ENCODE measurements at places on chromosomes 3 and 15.

DNA sequence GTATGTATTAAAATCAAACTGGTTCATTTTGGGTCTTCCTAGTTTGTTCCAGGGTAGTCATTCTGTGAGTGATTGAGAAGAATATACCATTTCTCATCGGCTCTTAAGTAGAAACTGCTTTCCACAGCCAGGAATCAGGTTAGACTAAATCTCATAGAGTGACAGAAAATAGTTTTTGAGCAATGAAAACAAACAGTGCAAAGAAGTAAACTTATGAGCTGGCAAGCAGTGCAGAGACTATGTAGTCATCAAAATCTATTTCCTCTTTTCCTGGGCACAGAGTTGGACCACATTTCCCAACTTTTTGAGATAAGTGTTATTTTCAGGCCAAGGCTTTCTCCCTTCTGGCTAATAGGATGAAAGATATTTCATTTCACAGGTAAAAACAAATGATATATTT lies 66.5 kb downstream of the UBE3A start:
- DNase-seq = peak; percentile 66

DNA sequence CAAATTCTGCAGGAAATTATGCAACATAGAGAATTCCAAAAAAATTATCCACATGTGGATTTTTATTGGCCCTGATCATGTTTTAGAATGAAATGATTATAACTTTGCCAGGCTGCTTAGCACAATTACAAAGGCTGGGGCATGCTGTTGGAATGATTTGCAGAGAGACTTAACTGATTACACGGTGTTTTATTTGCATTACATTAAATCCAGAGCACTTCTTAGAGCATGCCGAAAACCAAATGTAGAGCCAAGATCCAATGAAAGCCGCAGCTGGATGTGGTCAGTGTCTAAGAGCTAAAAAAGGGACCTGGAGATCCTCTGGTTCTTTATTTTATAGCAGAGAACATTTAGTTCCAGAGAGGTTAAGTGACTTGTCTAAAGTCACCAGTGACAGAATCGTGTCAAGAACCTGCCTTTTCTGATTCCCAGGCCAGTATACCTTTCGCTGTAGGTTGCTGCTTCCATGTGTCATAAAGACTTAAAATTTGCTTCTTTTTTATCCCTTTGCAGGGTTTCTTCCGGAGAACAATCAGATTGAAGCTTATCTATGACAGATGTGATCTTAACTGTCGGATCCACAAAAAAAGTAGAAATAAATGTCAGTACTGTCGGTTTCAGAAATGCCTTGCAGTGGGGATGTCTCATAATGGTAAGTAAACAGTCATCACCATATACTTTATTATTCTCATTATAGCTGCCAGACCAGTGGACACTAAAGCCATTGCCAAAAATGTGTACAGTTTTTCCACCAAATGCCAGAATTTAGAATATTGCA lies 92.0 kb upstream of the TSEN2 start:
- no peak for DNase-seq

DNA sequence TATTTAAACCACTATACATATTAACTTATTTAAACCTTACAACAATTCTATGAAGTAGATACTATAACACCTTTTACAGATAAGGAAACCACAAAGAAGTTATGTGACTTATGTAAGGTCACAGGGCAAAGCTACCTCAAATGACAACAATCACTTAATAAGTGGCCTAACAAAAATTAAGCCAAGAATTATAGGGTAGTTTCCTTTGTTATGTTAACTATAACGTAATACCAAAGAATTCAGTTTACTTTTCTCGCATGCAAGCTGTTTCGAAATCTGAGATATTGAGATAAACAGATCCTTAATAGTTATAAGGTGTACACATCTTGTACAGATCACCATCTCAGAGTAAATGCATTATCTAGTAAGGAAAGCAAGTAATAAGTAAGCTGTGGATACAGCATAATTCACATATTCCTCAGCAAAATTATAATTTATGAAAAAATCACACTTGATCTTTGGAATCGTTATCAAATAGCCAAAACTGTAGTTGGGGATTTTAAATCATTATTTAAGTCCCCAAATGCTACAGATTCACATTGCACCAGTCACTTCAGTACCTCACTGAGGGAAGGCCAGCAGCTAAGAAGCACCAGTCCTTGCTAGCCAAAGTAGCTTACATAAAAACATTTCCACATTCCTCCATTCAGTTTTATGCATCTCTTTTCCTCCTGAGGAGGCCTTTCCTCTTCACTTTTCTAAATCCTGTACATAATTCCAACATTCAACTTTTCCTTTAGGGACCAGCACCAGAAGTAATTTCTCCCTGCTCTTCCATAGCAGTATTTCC lies 226.8 kb downstream of the TBC1D5 start:
- peak; percentile 23 for DNase-seq

DNA sequence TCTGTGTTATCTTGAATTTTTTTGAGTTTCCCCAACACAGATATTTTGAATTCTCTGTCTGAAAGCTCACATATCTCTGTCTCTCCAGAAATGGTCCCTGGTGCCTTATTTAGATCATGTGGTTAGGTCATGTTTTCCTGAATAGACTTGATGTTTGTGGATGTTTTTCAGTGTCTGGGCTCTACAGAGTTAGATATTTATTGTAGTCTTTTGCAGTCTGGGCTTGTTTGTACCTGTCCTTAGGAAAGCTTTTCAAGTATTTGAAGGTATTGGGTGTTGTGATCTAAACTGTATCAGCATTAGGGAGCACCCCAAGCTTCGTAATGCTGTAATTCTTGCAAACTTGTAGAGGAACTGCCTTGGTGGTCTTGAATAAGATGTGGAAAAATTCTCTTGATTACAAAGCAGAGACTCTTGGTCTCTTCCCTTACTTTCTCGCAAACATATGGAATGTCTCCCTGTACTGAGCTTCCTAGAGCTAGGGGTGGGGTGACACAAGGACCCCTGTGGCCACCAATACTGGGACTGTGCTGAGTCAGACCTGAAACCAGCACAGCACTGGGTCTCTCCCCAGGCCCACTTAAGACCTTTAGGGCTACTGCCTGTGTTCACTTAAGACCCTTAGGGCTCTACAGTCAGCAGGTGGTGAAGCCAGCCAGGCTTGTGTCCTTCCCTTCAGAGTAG lies 26.5 kb downstream of the TM4SF18 start:
- DNase-seq = no peak

GRCh38 chr15:70753101-70753829 lies 10.1 kb downstream of the UACA start:
- no peak for DNase-seq

GRCh38 chr3:182597621-182598041 lies 195.7 kb upstream of the ATP11B start:
- peak; percentile 1 for DNase-seq

DNA sequence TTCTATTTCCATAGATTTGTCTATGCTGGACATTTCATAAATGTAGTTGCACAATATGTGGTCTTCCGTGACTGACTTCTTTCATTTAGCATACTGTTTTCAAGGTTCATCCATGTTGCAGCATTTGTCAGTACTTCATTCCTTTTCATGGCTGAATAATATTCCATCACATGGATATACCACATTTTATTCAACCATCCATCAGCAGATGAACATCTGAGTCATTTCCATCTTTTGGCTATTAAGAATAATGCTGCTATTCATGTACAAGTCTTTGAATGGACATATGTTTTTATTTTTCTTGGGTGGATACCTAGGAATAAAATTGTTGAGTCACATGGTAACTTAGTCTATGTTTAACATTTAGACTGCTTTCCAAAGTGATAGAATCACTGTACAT lies 99.3 kb upstream of the RAD18 start:
- no peak for DNase-seq

DNA sequence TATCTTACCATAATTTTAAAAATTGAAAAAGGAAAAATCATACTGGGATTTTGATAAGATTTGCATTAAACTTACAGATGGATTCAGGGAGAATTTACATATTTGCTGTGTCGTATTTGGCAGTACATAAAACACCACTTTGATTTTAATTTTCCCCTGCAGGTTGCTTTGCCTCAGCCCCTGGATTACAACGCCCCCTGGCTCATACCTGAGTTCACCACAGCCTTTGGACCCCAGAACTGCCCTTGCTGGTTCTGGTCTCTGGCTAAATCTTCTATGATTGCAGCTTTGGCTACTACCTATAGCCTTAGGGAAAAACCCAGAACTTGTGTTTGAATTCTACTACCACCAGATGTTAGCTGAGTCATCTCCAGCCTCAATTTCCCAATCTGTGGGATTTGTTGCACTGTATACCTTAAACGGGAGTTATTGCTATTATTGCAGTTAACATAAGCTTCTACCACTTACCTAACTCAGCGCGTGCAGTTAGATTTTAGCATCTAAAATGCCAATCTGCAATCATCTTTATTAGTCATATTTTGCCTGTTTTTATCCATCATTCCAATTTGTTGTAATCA lies 315.7 kb upstream of the GADL1 start:
- DNase-seq = no peak

DNA sequence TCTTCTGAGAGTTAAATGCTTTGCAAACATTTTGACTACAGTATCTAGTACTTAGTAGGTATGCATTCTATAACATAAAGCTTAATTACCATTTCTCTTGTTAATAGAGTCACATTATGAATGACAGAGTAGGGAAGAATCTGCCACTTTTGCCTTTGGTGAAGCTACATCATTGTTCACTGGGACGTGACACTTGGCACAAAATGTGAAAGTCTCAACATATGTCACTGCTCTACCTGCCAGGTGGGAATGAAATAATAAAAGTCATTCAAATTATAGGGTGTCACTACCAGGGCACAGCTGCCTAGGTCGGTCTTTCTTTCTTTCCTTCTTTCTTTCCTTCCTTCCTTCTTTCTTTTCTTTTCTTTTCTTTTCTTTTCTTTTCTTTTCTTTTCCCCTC lies 17.6 kb downstream of the GPR87 start:
- DNase-seq = no peak

DNA sequence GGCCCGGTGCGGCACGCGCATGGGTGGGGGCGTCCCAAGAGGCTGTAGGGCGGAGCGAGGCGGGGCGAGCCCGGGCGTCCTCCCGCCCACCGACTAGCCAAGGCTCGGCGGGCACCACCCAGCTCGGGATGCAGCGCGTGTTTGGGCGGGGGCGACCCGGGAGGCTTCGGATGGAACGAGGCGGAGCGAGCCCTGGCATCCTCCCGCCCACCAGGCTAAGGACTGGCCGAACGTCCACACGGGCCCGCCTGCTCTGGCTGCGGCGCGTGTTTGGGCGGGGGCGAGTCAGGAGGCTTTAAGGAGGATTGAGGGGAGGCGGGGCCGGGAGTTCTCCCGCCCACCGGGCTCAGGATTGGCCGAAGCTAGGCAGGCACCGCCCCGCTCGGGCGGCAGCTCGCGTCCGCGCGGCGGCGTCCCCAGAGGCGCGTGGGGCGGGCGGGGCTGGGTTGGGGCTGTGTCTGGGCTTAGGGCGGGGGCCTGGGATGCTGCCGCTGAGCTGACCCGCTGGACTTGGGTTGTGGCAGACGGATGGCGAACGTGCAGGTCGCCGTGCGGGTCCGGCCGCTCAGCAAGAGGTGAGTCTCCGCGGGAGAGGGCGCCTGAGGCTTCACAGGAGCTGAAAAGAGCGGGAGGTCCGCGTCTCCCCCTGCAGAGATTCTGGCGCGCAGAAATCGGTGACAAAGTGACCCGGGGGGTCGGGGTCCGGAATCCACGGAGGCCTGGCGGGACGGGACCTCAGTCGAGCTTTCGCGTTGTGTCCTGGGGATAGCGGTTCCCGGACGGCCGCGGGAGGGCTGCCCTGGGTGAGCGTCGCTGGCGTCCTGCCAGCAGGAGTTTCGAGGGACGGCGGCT lies at the start of gene STARD9:
TSS of gene STARD9 (plus strand) at position 419 of the 852 bp plus-strand sequence. CDS start at position 529, 110 bp downstream.
- DNase-seq = peak; percentile 99

DNA sequence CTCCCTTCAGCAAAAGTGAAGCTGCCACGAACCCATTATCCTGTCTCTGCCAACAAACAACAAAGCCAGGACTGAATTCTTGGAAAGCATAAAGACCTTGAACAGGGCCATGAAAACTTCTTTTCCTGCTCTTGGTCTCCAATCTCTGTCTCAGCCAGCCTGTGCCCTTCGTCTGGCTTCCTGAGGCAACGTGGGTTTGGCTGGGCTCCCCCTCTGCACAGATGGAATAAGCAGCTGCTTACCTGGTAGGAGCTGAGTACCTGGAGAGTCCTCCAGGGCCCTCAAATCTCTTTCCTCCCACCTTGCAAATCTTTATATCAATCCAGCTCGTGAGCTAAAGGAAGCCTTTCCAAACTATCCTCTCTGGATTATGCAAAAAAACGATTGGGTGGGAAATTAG lies 97.6 kb upstream of the PSMD6 start:
- DNase-seq = no peak

- DNase-seq = peak; percentile 93
Measured at GRCh38 chr3:111338059-111338698, 203.8 kb upstream of the CD96 start.

DNA sequence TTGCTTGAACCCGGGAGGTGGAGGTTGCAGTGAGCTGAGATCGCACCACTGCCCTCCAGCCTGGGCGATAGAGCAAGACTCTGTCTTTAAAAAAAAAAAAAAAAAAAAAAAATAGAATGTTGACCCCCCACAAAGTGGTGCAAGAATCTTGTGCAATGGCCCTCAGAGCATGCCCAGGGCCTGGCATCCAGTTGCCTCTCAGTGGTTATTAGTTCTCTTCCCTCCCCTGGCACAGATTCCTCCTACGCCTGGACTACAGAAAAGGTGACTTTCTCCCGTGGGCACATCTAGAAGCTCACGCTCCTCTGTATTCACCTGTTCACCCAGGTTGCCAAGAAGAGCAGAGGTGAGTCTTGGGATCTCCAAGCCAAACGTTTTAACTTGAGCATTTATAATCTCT lies 36.7 kb downstream of the ACSBG1 start:
- no peak for DNase-seq

- no peak for DNase-seq
Measured at GRCh38 chr3:126051234-126051633, 32.7 kb downstream of the SLC41A3 start.

- DNase-seq = no peak
Measured at GRCh38 chr15:70615435-70616310, 147.7 kb downstream of the UACA start.

DNA sequence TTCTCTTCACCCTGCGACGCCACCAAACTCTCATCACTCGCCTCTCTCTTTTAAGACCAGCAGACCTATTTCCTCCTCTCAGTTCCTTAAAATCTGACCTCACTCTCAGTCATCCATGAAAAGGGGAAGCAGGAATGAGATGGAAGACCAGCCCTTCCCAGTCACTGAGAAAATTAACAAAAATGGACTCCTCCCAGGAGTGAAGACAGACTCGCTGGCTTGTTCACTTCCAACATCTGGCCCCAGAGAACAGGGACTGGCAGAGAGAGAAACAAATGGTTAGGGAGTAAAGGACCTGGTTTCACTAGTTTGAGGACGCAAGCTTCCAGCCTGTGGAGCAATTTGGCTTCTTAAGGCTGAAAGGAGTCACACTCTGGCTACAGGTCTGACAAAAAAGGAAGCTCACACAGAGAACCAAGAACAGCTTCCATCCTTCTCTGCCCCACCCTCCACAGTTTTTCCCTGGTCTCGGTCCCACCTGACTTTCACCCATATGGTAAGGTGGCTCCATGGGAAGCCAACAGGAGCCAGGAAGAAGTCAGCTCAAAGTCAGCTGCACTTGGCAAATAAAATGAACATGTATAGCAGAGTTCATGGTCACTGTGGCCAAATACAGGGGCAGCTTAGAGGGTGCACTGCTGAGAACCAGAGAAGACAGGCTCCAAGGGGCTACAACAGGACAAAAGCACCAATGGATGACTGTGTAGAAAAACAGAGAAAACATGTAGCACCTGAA lies 57.2 kb downstream of the ITGB5 start:
- DNase-seq = no peak

- DNase-seq = peak; percentile 87
Measured at GRCh38 chr3:171142985-171143384, 116.5 kb upstream of the SLC2A2 start.

GRCh38 chr15:52349052-52349700 lies 53.6 kb upstream of the MYO5C start:
- DNase-seq = peak; percentile 61

- DNase-seq = no peak
Measured at GRCh38 chr3:129117134-129117533, 4.5 kb downstream of the RAB43 start.
